ENCODE measurements at places on chromosomes 2 and 18.

- DNase-seq: no peak
Measured at GRCh38 chr2:10475811-10476660, 27.9 kb upstream of the ODC1 start.

- no peak for DNase-seq
Measured at GRCh38 chr2:25265802-25266201, 75.9 kb downstream of the DNMT3A start.

DNA sequence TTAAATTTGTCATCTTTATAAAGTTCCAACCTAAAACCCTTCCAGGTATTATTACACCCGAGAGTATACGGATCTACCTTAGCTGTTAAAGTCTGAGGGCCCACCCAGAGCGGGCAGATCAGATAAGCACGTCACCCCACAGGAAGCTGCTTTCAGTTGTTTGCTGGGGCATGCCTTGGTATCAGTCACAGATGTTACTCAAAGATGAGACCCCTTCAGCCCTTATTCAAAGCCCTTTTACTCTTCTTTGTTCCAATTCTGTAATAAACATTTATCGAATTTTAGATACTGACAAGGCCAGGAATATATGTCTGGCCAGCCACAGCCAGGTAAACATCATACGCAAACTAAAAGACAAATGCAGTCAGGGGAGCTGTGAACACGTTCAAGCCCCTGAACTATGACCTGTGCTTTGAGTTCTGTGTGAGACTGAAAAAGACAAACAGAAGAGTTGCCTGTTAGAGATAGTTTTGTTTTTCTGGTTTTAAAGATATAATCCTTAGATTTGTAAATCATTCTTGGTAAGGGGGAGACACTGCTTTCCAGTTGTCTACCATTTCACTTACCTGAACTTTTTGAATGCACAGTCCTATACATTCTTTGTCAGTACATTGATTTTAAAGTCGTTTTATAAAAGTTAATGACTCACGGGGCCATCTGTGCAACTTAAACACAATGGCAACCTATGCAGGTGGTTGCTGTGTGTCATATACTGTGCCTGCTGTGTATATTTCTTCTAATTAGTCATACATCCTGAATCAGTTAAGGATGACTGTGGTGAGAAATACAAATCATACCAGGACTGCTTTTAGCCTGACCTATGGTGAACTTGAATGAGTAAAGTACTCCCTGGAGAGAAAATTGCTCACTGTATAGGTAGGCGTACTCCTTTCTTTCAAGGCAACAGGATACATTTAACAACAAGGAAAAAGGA lies 100.5 kb upstream of the ITPRID2 start:
- no peak for DNase-seq

DNA sequence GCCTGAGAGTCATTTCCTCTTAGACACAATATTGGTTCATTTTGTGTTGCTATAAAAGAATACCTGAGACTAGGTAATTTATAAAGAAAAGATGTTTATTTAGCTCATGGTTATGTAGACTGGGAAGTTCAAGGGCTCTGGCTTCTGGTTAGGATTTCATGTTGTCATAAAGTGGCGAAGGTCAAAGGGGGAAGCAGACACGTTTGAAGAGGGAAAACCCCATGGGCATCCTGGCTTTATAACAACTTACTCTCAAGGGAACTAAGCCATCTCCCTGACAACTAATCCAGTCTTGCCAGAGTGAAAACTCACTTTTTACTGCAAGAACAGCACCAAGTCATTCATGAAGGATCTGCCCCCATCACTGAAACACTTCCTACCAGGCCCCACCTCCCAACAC lies 89.7 kb upstream of the RNF152 start:
- no peak for DNase-seq

GRCh38 chr2:84055816-84056215 lies 403.3 kb downstream of the SUCLG1 start:
- no peak for DNase-seq

DNA sequence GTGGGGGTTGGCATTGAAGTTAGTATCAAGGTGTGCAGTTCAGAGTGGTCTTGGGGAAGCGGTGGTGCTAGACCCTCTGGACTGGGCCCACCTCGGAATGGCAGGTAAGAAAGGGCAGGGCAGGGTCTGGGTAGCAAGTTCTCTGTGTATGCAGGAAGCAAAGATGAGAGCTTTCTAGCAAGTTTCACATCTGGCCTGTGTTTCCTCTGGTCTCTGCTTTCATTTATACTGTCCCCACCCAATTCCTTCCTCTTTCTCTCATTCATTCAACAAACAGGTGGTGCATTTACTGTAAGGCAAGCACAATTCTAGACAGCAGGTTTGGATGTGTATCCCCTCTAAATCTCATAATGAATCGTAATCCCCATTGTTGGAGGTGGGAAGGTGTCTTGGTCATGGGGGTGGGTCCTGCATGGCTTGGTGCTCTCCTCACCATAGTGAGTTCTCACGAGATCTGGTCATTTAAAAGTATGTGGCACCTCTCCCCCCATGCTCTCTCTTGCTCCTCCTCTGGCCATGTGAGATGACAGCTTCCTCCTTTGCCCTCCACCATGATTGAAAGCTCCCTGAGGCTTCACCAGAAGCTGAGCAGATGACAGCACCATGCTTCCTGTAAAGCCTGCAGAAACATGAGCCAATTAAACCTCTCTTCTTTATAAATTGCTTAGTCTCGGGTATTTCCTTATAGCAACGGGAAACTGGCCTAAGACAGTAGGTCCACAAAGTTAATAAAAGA lies 51.8 kb downstream of the PKDCC start:
- no peak for DNase-seq

DNA sequence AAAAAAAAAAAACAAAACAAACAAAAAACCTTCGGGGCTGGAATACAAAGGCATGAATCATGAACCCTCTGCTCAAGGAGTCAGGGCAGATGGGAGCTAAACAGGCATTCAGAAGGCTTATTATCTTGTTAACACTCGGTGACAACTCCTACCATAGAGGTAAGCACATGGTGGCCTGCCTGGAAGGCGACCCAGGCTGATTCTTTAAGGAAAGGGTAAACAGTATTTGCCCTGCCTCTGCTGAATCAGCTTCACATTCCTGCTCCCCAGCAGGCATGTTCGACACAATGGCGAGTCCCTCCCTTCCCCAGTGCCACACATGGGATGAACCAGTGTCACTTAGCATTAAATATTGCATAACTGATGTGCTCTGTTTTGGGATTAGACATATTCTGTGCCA lies 191.9 kb downstream of the ARL4C start:
- peak; percentile 61 for DNase-seq

Data from GM23338 (cell line).